ENCODE measurements at places on chromosomes 7 and 10.

GRCh38 chr10:1896153-1896552, 158.8 kb upstream of the ADARB2 start:
- DNase-seq: no peak

- peak; percentile 71 for DNase-seq
These were observed 470.0 kb downstream of the SUGCT start for GRCh38 chr7:40604601-40605438.

DNA sequence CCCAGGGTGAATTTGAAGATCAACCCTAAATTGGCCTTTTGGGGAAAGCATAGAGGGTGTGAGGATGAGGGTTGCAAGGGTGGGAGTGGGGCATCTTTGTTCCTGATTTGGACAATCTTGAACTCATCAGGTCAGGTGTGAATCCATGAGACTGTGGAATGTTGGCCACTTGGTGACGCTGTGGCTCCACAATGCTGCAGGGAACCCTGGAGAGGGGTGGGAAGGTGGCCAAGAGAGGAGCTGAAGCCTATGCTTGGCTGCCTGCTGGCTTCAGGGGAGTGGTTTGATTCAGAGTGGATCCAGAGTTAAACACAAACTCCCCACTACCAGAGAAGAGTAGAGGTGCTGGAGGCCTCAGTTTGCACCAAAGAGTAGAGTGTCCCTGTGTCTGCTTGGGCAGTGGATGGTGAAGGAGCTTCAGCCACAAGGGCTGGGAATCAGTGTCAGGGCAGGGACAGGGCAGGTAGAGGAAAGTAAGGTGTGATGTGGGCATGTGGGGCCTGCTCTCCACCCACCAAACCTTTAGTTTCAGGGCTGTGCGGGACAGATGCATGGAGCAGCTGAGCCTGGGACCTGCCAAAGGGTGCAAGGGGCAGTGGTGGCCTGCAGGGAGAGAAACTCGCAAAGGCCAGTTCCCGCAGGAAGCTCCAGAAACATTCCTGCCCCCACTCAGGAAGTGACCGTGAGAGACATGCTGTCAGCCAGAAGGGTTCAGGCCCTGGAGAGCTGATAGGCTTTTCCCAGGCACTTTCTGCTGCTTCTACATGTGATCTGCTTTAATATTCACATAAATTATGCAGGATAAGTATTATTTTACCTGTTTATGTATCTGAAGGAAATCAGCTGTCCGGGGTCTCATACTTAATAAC, 81.0 kb upstream of the PRSS58 start:
- no peak for DNase-seq

DNA sequence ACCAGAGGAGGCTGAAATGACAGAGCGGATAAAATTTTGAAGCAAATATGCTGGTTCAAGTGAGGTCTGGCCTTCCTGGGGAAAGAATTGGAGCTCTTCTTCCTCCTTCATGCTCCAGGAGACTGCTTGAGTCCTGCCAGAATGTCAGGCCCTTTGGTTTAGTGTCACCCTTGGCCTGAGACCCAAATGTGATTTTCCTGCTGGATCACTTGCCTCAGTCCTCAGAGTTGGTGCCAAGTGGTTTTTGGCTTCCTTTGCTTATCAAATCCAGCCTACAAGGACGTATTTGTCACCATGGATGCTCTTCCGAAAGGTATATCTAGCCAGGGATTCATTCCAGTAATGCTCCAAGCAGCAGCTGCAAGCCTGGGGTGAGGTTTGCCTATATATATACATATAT, 118.4 kb downstream of the PLPP4 start:
- no peak for DNase-seq

- DNase-seq: no peak
These were observed 47.2 kb downstream of the GOLGA7B start for GRCh38 chr10:97896756-97897358.

- DNase-seq: no peak
These were observed 187.9 kb downstream of the BICC1 start for GRCh38 chr10:58700591-58700990.

DNA sequence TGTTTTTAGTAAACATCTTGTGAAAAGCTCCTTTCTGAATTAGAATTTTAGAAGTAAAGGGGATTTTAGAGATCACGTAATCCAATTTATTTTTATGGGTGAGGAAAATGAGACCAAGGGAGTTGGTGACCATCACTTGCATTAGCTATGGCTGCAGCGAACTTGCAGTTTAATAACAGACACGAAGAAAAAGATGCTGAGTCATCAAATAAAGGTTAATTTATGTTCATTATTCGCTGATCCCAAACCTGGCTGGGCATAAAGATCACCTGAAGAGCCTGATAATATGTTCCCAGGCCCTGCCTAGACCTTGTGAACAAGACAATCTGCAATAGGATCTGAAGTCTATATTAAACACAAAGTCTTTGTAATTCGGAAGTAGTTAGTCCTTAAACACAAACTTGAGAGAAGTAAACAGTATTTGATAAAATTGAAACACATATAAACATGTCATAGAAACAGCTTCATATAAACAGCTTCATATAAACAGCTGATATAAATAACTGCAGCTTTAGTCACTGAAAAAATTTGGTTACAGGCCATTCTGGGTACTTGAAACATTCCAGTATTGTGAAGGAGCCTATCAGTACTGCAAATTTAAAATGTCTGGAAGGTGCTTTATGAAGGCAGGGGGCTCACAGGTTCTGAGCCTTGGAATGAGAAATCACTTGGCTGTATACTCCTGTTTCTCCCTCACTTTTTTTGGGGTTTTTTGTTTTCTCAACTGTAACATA, 16.5 kb downstream of the GPR158 start:
- DNase-seq: no peak

DNA sequence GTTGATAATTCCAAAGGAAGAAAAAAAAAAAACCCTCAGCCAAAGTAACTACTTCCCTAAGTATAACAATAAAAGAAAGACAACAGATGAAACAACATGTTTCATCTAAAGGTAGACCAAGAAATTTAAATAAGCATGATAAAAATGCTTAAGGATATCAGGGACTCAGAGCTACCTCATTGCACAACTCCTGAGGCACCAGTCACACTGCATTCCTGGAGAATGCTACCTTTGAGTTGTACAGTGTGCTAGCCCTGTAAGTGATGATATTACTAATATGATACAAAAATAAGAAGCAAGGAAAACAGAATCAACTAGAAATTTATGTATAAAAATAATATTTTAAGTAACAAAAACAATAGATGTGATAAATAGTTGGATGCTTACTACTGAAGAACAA, 29.5 kb upstream of the C7orf33 start:
- DNase-seq: peak; percentile 27

- DNase-seq: no peak
These were observed 972 bp downstream of the ORC5 start for GRCh38 chr7:104206841-104207240.

DNA sequence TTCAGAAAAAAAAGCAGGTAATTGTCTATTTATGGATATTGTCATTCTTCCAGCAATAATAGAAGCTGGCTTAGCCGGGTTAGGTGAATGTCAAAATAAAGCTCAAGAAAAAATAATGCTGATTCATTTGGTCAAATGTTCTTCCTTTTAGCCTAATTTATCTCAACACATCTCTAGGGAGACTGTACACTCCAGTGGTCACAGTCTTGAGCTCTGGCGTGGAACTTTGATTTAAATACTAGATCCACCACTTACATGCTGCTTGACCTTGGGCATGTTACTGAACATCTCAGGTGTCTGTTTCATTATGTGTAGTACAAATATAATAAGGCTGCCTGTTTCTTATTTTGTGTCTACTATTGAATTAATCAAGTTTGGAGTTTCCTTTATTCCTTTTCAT, 22.0 kb downstream of the PRTFDC1 start:
- DNase-seq: no peak

- no peak for DNase-seq
These were observed 181.1 kb upstream of the ASAH2 start for GRCh38 chr10:50432211-50433009.

DNA sequence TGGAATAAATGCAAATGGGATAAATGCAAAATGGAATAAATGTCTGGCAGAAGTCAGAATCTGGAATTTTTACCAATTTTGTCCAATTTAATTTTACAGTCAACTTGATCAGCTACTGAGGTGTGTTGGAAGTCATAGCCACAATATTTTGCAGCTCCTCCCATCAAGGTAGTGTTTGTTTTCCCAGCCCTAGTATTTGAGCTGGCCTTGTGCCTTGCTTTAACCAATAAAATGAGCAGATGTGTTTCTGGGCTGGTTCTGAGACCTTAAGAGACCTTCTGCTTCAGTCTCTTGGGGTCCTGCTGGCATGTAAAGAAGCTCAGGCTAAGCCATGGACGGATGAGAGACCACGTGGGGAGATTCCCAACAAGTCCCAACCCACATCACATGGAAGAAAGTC, 42.7 kb upstream of the RSBN1L start:
- no peak for DNase-seq

- peak; percentile 52 for DNase-seq
These were observed 376.4 kb downstream of the TCERG1L start for GRCh38 chr10:130935128-130935439.

- peak; percentile 43 for DNase-seq
These were observed 3.3 kb downstream of the MAPK8 start for GRCh38 chr10:48309711-48310226.

GRCh38 chr10:30233186-30233959, 115.7 kb downstream of the MTPAP start:
- DNase-seq: no peak

- no peak for DNase-seq
These were observed 127.8 kb upstream of the LAMB4 start for GRCh38 chr7:108257954-108258353.

DNA sequence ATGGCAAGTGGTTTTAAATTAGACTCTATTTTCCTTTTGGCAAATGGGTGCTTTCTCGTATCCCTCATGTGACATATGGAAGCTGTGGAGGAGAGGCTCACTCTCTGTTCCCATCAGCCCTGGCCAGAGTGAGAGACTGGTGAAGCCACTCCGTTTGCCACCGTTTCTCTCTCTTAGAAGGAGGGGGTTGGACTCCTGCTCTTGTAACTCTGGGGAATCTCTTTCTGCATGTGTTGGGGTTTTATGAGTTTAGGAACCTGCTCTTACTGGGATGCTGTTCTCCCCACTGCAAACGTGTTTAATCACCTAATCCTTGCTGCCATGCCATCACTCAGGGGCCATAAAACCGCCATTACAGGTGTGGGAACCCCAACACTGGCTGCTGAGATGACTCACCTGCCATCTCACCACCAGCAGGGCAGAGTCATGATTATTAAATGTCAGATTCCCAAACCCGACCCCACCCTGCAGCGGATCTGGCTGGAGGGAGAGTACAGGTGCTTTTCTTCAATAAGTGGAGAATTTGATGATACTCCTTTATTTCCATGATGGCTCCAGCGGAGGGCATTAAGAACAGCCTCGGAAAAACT, 103.2 kb downstream of the ADCY1 start:
- no peak for DNase-seq

GRCh38 chr7:152661479-152661878, 14.5 kb downstream of the XRCC2 start:
- no peak for DNase-seq

DNA sequence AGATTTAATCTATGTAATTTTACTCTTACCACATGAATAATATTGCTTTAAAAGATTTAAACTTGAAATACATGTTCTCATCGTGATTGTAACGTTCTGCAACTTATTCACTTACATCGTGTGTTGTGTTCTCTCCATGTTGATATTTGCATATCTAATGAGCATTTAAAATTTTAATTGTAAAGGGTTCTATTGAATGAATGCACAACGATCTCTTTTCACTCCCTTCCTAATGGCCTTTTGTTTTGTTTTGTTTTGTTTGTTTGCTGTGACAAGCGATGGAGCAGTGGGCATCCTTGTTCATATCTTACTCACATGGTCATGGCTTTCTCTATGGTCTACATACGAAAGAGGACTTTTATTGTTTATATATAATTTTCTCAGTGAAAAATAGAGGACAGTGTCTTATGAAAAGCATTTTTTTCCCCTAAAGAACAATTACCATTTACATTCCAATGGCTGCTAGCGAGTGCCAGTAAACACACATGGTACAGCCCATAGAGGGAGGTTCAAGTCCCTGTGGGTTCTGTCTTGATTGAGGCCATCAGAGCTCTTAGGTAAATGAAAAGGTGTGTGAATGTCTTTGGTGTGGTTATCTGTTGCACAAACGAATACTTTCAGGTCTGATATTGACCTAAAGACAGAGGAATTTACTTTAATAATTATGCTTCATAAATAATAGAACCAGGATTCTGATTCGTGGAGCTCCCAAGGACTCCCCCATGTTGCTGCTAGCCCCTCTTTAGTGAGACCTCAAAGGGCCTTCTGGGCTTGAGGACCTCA, 32.4 kb downstream of the BTBD16 start:
- DNase-seq: no peak

- peak; percentile 61 for DNase-seq
These were observed 17.5 kb downstream of the ZNF862 start for GRCh38 chr7:149855361-149856305.
